Kidney capillary endothelial cell (primary cell): ENCODE measurements at places on chromosomes 13 and 19.

GRCh38 chr19:54921082-54921481 is 15.1 kb downstream of the NCR1 start:
- DNase-seq = no peak

GRCh38 chr13:99086267-99087097 is 108.6 kb upstream of the DOCK9 start:
- DNase-seq = peak; percentile 57

DNA sequence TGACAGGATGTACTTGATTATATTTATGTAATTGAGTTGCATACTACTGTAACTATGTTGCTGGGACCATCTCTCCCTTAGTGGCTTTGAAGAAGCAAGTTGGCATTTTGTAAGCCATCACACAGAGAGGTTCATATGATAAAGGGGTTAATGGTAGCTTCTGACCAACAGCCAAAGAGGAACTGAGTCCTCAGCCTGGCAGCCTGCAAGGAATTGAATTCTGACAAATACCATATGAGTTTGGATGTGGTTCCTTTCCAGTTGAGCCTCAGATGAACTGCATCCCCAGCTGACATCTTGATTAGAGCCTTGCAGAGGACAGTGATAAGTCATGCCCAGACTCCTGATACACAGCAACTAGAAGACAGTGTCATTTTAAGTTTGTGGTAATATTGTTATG is 8.6 kb upstream of the MYCBP2 start:
- DNase-seq = no peak

DNA sequence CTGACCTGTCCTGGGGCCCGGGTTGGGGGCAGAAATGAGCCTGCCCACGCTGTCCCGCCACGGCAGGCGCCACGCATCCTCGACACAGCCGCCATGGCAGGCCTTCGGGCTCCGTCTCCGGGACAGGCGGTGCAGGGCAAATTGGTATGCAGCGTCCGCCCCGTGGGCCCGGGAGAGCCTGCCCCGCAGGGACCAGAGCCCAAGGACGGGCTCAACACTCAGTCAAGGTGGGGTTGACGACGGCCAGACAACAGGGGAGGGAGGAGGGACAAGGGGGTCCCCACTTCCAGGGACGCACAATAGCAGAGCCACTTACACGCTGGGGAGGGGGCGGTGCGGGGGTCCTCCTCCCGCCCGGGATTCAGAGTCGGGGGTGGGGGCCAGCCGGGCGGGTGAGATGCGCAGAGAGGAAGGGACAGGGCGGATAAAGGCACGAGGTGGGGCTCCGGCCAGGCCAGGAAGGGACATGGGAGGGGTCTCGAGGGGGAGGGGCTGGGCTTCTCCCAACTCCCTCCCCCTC is 1.2 kb downstream of the CTXN1 start:
- no peak for DNase-seq

- DNase-seq = no peak
These were observed 8.1 kb upstream of the STOML3 start for GRCh38 chr13:38998739-38999138.

DNA sequence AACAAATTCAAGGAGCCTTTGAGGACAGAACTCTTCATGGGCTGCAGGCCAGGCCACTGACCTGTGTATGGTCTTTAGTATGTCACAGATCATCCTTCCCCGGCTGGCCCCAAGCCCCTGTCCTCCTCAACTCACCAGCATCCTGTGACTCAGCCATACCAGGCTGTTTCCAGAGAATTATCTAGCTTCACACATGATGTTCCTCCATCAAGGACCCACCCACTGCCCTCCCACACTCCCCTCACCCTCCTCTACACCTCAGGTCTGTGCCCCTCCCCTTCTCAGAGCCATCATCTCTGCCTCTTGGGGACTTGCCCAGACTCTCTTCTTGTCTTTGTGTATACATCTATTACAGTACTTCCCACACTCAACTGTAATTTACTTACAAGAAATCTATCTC is 14.7 kb downstream of the DCT start:
- DNase-seq = no peak

GRCh38 chr13:75702476-75702875 is 66.3 kb downstream of the LMO7 start:
- DNase-seq = no peak

GRCh38 chr13:99087954-99088491 is 110.2 kb upstream of the DOCK9 start:
- no peak for DNase-seq

- DNase-seq = peak; percentile 21
These were observed 231.0 kb upstream of the IRS2 start for GRCh38 chr13:110017379-110017778.

DNA sequence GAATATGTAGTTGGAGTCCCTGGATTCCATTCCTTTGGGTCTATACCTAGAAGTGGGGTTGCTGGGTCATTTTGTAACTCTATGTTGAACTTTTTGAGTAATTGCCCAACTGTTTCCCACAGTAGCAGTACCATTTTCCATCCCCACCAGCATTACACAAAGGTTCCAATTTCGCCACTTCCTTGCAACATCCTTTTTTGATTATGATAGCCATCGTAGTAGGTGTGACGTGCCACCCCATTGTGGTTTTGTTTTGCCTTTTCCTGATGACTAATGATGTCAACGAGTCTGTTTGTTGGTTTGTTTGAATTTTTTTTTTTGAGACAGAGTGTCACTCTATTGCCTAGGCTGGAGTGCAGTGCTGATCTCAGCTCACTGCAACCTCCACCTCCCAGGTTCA is 3.3 kb upstream of the PEX11G start:
- DNase-seq = peak; percentile 85

DNA sequence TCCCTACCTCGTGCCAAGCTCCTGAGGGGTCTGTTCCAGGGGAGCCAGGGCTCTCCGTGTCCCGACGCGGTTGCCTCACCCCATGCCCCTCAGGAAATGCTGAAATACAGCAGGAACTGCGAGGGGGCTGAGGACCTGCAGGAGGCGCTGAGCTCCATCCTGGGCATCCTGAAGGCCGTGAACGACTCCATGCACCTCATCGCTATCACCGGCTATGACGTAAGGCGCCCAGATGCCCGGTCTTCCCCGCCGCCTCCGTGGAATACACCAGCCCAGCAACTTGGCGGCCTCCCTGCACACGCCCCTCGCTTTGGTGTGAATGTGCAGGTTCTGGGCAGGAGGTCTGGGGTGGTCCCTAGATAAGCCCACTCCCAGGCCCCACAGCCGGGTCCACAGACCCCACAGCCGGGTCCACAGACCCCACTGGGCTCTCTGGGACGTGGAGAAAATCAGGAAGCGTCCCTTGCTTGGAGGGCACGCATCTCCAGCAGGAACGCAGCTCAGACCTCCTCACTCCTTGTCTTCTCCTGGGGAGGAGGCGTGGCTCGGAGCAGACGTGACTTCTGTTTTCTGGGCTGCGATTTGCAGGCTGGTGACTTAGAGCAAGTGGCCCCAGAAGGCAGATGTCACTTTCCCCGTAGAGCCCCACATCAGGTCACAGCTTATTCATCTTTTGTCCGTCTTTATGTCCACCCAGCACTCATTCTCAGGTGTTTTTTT is 19.4 kb upstream of the F7 start:
- no peak for DNase-seq

DNA sequence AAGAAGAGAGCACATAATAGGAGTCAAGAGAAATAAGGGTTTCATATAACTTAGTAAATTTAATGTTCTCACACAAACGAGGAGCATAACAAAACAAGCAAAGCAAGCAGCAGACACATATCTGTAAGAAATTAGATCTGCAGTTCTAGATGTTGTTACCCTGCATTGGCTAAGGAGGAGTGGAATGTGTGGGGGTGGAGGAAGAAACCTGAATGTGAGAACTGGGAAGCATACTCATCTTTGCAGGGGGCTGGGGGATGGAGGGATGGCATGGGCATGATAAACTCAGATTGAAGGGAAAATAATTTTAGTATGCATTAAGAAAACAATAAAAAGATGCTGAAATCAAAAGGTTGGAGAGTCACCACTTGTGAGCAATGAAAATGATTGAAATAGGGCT is 255.0 kb downstream of the LIG4 start:
- DNase-seq = no peak

- DNase-seq = no peak
These were observed 12.9 kb upstream of the MRI1 start for GRCh38 chr19:13751436-13751835.

GRCh38 chr13:109243311-109243951 is 543.0 kb downstream of the IRS2 start:
- no peak for DNase-seq

DNA sequence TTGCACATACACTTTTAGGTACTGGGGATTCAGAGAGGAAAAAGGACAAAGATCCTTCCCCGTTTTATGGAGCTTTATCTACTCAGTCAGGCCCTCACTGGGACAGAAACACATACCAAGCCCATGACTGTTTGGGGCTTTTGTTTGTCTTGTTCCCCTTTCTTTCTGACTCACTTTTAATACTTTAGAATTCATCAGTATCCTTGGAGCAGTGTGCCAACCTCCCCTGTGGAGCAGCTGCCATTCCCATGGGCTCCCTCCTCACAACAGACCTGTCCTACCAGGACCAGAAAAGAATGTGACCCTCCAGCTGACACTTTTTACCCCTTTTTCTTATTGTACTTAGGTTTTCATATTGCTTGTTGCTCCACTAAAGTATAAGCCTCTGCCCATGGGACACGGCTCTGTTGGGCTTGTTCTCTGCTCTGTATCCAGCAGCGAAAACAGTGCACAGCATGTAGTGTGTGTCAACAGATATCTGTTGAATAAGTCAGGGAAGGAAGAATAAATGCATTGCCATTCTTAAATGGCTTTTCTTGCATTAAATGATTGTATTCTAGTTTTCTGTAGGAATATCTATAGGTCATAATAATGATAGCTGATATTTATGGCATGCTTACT is 431.1 kb downstream of the EFNB2 start:
- peak; percentile 53 for DNase-seq

DNA sequence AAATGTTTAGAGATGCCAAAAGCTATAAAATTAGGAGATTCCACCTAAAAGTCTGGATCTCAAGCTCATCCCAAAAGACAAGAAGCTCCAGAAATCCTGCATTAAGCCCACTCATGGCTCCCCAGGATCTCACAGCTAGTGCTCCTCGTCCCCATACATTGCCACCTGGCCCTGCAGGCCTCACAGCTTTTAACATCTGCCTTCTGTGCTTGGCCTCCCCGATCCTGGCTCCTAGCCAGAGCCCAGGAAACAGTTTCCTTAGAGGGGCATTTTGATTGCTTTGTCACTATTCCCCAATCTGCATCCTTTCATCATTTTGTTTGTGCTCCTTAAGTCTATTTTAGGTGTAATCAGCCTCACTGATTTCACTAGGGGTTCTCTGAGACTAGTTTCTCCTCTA is 14.5 kb upstream of the DCT start:
- no peak for DNase-seq

- DNase-seq = no peak
These were observed 142.7 kb downstream of the SUCLA2 start for GRCh38 chr13:47858042-47859025.

GRCh38 chr19:13841962-13842290 is 35.0 kb upstream of the NANOS3 start:
- no peak for DNase-seq

DNA sequence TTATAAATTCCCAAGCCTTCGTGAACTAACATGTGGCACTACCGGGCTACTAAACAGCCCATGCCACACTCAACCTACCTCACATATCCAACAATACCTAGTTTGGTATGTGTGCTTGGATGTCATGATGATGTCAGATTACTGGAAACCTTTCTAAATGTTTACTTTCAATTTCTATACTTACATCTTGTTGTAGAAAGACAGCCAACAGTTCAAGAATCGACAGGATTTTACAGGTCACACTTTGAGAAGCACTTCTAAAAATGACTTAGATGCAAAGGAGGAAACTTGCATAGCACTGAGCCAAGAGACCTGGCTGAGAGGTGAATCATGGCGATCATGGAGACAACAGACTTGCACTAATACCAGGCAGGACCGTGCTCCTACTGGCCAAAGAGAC is 209.9 kb downstream of the COL4A1 start:
- DNase-seq = no peak

- DNase-seq = no peak
These were observed 18.2 kb upstream of the IGFL1 start for GRCh38 chr19:46211201-46211881.

DNA sequence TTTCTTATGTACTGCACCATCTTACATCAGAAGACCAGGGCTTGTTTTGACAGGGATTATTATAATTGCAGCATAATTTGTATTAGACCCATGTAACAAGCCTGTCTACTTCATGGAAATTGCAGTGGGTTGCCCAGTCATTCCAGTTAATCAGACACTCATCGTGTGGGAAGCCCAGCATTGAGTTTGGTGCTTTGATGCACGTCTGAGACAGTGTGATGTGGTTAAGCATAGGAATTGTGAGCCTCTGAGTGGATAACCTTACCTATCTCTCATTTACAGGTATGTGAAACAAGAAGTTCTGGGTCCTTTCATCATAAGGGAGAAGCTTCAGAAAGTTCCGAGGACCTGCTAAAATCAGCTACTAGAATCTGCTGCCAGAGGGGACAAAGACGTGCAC is 12.8 kb downstream of the RGCC start:
- DNase-seq = no peak

GRCh38 chr13:22596171-22596863 is 584.5 kb upstream of the SGCG start:
- no peak for DNase-seq

DNA sequence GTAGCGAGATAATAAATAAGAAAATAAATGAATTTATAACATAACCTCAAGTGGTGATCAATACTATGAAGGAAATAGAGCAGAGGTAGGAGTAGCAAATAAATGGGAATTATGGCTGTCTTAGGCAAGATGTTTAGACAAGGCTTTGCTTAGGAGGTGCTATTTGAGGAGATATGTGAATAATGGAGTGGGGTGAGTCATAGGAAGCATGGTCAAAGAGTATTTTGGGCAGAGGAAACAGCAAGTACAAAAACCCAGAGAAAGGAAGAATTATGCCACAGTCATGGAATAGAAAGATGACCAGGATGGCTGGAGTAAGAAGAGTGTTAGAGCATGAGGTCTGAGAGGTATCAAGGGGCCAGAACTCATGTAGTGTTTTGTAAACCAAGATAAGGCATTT is 33.6 kb upstream of the LPAR6 start:
- DNase-seq = peak; percentile 82

GRCh38 chr13:75946536-75947284 is 310.6 kb downstream of the LMO7 start:
- no peak for DNase-seq

DNA sequence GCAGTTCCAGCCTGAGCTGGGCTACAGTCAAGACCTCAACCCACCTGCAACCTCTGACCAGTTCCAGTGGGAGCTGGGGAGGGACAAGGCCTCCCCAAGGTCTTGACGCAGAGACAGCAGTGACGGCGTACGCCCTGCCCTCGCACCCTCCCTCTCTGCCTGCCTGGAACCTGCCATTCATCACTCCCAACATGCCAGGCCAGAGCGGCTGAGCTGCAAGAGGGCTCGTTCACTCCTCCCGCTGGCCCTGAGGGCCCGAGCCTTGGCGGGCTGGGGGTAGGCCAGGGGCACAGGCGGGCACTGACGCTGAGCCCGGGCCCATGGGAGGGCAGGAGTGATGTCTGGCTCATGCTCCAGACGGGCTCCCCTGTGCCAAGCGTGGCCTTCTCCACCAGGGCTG is 8.2 kb downstream of the NDUFA11 start:
- DNase-seq = no peak

GRCh38 chr13:111659842-111660241 is 339.4 kb downstream of the TEX29 start:
- no peak for DNase-seq
